ENCODE measurements at places on chromosomes 3 and 15.
A peak's percentile ranks its signal among the peaks of the same experiment; 100 is the strongest.

DNA sequence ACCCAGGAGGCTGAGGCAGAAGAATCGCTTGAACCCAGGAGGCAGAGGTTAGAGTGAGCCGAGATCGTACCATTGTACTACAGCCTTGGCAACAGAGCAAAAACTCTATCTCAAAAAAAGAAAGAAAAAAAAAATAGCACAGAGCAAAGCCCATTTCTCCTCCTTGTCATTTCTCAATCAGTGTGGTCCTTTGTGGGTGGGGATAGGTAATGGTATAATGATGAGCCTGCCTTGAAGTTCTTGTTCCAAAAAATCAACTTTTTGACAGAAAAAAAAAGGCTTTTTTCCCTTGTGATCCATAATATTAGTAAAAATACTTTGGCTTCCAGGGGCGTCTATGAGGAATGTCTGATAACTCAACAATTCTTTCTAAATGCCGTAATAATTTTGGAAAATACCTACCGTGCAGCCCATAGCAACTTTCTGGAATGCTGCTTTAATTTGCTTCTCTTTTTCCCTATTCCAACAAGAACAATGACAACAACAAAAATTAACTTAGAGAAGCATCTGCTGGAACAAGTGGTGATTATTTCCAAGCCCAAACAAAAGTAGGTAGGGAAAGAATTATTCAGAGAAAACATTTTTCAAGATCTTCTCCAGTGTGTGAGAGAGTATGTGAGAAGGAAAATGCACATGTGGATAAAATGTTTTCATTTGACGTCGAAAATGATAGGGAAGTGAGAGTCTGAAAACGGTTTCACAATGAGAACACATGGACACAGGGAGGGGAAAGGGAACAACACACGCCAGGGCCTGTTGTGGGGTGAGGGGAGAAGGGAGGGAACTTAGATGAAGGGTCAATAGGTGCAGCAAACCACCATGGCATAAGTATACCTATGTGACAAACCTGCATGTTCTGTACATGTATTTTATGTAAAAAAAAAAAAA is 337.8 kb downstream of the RBMS3 start:
- DNase-seq: no peak

- DNase-seq: no peak
Observed at GRCh38 chr3:171255236-171255806, 204.9 kb downstream of the TNIK start.

- peak; percentile 54 for DNase-seq
Observed at GRCh38 chr3:195999896-196000295, 82.0 kb downstream of the TFRC start.

DNA sequence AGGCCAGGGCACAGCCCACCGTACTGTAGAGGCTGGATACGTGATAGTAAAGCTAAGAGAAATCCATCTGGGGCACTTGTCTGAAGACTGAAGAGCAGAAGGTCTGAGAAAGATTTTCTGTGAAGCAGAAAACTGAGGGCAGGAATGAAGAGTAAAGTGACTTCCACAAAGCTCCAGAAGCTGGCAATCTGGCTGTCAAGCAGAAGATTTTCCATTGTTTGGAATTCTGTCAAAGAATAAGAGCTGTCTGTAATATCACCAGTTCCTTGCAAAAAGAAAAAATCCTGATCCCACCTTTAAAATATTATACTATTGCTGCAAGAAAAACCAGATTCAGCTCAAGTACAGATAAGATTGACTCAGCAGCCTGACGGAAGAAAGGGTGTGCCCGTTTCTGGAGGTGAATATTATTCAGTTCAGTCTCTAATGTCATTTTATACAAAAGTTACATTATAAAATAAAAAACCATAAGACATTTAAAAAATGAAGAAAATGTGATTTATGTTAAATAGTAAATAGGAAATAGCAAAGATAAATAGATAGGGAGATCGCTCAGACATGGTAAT is 550.4 kb upstream of the SGO1 start:
- DNase-seq: no peak

DNA sequence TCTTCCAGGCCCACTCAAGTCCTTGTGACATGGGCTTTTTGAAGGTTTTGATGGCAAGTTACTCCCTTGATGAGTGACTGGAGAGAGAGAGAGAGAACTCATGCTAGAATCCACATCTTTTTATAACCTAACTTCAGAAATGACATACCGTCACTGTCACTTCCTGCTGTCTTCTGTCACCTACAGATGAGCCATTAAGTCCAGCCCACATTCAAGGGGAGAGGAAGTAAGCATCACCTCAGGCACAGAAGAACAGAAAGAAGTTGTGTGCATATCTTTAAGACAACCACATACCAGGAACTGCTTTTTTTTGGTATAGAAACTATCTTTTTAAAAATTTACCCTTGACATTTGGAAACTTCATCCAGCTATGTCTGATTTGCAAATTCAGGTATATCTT is 16.6 kb upstream of the TXNRD3 start:
- no peak for DNase-seq

DNA sequence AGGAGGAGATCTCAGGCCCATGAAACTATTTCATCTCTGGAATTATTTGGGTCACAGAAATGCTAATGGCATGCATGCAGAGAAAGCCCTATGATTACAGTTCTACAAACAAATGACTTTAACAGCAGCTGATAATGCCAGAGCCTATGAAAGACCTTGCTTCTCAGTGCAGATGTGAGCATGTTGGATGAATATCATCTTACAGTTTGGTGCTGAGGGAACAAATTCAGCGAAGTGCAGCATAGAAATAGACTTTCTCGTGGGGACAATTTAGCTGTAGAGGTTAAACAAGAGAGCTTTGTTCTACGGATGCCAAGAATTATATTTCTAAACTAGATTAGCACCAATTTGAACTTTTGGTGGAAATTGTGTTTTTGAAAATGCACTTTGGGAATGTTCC is 27.7 kb downstream of the PTX3 start:
- DNase-seq: no peak

DNA sequence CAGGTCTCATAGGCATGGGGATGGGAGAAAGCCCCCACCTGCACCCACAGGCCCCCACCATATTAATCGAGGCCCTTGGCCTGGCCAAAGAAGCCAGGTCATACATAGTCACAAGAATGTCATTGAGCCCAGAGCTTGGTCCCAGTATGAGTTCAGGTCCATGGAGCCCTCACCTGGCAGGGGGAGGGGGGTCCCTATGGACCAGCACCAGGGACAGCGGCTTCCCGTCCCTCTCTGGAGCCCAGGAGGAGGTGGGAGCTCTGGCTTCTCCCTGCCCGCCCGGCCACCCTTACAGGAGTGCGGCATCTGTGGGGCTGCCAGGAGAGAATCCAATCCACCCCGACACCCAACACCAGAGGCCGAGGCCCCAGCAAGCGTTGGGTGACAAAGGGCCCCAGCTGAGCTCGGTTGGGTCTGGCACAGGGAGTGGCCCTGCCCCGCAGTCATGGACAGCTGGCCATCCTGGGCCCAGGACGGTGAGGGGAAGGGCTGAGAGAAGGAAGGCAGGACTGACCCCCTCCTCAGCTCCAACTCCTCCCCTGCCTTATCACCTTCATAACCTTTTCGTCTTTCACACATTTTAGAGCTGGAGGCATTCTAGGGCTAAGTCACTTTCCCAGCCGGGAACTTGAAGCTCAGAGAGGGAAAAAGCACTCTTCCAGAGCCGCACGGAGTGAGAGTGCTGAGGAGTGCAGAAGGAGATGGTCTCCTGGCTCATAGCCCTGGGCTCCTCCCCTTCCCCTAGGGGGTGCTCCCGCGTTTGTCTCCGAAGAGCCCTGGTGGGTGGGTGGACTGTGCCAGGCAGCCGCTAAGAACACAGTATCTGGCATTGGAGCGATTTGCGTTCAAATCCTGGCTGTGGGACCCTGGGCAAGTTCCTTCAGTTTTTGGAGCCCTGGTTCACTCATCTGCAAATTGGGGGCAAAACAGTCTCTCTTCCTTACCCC is 54.6 kb downstream of the ATP2B2 start:
- peak; percentile 46 for DNase-seq

GRCh38 chr15:41695750-41696436 is 35.7 kb downstream of the MGA start:
- no peak for DNase-seq

DNA sequence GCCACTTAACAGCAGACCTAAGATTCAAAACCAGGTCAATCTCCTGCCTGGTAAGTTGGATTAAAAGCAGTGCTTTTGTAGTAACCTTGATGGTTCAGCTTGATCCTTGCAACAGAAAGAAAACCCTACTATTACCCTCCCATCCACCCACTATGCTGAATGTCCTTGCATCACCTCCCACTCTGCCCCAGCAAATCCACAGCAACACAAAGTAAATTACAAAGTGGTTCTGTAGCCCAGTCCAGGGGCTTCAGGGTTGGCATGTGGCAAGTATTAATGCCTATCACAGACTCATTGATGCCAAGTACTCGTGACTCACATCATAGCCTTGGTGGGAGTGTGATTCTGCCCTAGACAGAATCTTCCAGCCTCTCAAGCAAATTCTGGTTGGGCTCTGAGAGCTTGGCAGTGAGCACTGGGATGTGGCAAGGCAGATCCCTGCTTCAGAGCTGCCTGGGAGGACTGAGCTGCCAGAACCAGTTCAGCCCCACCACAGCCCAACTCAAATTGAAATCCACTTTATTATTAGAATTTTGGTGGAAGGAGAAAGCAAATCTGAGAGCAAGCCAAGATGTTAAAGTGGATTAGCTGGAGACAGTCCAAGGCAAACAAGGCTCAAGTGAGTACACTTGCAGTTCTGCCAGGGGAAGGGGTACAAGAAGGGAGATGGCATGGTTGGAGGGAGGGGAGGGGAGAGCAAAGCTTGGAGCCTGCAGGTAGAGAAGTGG is 225.8 kb upstream of the UMPS start:
- no peak for DNase-seq

- no peak for DNase-seq
Observed at GRCh38 chr3:247916-248315, 51.4 kb downstream of the CHL1 start.

DNA sequence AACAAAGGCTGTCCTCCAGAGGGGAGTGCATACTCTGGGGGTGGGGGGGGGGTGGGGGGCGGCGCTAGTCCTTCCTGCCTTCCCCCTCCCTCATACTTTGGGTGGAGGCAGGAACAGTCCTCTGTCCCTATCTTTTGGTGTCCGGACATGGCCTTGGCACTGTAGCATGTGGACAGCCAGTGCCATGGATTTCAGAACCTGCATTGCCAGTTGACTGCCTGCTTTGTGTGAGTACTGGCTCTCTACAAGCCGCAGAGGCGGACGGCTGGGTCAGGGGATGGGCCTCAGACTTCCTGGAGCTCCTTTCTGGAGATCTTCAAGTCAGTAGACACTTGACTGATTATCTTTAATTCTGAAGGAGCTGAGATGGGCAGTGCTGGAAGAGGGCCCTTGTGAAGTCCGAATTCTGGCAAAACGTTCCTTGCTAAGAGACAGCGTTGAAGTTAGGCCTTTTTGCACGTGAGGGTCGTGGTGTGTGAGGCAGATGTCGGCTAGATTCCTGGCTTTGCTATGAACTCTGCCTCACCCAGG is 2.5 kb downstream of the CLDN11 start:
- no peak for DNase-seq

GRCh38 chr15:50321680-50322210 is 33.3 kb downstream of the GABPB1 start:
- DNase-seq: no peak

DNA sequence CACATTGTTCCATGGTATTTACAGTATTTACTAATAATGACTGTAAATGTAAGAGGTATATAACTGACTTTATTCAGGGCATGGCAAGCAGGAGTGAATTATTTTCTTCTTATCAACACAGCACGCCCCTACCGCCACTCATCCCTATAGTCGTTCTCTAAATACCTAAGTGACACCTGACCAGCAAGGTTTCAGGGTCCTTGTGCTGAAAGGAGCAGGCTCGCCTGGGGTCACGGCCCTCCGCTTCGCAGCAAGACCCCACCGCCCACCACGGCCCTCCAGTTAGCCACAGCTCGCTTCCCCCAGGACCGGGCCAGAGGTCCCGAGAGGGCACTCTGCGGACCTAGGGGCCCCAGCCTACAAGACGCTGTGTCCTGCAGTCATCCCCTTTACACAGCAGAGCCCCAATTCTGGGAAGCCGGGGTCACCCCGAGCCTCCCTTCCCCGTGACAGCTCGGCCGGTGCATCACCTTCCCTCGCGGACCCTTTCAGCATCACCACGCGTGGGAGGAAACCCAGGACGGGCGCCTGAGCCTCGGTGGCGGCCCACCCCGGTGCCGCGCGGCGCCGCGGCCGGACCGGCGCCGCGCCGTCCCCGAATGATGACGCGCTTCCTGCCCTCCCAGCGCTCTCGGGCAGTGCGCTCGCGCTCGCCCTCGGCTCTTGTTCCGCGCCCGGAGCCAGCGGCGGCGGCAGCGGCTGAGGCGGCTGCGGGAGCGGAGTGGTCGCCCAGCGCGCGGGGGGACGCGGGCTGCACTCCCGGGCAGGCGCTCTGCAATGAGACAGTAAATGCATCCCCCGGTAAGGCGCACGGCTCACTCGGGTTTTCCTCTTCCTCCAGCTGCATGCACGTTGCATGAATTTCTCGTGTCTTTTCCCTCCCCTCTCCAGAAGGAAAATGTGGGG is 225.1 kb upstream of the C2CD4B start:
- DNase-seq: peak; percentile 83

DNA sequence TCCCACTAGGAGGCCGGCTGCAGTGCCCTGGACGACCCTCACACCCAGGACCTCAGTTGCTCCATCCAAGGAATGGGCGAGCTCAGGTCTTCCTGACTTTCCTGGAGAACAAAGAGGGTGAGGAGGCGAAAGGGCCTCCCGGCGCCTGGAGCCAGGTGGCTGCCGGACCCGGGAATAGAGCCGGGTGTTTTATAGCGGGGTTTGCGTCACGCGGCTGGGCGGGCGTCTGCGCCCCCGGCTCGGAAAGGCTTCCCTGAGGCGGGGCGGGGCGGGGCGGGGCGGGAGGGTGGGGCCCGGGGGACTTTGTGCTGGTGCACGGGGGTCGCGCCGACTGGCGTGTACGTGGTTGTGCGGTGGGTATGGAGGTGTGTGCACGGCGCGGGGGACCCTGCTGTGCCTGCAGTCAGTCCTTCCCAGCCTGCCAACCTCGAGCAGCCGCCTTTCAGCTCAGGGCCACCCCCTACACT is 4.6 kb upstream of the PRKCD start:
- no peak for DNase-seq

DNA sequence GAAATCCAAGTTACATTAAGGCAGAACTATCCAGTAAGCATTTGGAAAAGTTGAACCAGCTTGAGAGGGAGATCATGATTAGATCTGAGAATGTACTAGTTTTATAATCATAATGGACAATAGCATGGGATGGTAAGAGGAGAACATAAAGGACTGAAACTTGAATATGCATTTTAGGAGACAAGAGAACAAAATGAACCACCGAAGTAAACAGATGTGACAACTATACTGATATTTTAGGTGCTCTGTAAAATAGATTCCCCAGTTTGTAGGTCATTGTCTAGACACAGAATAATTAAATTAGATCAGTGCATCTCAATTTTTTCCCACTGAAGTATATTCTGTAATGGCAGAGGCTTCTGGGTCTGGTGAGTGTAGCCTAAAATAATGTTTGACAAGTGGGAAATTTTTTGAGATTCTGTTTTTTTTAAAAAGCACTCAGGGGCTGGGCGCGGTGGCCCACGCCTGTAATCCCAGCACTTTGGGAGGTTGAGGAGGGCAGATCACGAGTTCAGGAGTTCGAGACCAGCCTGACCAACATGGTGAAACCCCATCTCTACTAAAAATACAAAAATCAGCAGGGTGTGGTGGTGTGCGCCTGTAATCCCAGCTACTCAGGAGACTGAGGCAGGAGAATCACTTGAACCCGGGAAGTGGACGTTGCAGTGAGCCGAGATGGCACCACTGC is 16.3 kb downstream of the ECT2 start:
- no peak for DNase-seq
